ENCODE measurements at places on chromosomes 3 and 15.

GRCh38 chr15:74390647-74391288 lies 23.3 kb upstream of the CYP11A1 start:
- no peak for DNase-seq

- DNase-seq: no peak
These were observed 777.6 kb downstream of the PLOD2 start for GRCh38 chr3:145383416-145383815.

GRCh38 chr3:128399221-128399915 lies 67.3 kb downstream of the DNAJB8 start:
- no peak for DNase-seq

- no peak for DNase-seq
These were observed 64.0 kb downstream of the PPM1L start for GRCh38 chr3:160820022-160820421.

DNA sequence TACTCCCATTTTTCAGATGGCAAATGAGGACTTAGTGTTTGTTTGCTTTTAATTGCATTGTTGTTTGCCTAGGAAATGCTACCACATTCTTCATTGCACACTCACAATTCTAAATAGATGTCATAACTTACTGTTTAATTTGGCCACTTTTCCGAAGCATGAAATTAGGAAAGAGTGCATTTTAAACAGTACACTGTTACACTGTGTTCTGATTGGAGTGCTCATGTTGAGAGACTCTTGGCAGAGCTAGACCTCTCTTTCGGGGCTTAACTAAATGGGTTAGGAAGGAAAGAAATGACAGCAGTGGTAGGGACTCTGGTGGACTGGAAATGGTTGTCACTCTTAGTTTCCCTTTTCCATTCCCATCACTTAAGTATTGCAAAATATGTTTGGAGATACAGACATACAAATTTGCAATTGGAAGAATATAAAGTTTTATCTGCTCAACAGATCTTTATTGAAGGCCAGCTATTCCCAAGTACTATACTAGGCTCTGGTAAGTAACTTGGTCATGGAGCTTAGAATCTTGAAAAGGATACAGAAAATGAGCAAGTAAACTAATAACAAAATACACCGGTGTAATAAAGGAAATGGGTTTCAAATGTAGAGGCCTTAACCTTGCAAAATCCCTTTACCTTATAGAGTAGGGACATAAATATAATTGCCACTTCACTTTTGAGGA lies 90.2 kb downstream of the DCUN1D1 start:
- DNase-seq: no peak

GRCh38 chr15:25795061-25795460 lies 68.1 kb downstream of the ATP10A start:
- no peak for DNase-seq

DNA sequence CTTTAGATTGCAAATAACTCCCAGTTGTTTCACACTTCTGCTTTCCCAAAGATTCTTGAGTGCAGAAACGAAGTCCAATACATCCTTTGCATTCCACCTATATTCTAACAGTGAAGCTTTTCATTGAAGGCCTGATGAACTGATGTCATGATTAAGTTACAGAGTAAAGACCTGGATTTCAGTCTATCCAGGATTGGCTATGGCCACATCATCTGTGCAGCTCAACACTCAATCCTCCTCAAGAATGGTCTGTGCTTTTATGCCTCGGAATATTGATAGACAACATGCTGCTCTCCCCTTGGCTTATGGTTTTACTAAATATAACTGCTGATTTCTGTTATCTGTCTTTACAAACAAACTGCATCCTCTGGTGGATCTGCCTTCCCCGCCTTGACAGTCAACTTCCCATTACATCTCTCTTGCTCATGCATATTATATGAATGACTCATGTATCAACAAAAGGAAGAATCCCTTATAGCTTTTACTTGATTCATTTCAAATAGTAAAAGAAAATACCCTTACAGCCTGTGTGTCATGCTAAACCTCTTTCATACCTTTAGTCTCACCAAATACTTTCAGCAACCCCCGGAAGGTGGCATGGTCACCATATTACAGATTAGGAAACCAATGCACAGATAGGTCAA lies 59.5 kb downstream of the SCN11A start:
- DNase-seq: no peak

DNA sequence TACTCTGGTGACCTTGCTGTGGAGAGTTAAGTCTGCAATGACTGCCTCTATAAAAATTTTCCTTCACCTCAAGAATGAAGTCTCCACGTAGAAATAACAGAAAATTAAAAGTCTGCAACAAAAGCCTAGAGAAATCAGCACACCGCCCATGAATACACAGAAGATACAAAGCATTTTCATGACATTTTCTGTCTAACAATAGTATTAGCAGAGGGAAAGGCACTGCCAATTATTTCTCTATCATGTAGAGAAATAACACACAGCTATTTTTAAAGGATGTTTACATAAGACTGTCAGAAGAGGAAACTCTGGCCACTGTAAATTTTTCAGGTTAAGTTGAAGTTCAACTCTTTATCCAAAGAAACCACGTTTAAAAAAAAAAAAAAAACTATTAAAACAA lies 80.8 kb downstream of the GSK3B start:
- no peak for DNase-seq

All from stimulated activated naive CD8-positive, alpha-beta T cell treated with anti-CD3 and anti-CD28 coated beads, Interleukin-15, amount 100 ng/mL, for 72 hours (primary cell).